ENCODE measurements at places on chromosomes 5 and 9.
A peak's percentile ranks its signal among the peaks of the same experiment; 100 is the strongest.

- DNase-seq = no peak
Measured at GRCh38 chr5:75828029-75828428, 110.8 kb upstream of the POC5 start.

DNA sequence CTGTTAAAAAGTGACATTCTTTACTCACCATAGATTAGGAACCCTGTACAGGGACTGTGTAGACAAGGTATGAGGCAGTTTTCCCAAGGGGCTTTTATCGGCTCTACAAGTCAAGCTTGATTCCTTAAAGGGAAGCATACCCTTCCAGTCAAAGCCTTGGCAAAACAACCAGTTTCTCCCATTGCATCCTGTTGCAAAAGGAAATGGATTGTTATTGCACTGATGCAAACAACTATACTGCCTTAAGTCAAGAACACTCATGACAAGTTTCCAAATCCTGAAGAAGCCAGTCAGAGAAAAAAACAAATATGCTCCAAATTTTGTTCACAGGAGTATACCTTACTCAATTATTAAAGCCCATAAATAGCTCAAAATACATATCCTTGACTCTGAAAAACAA, 67.5 kb downstream of the RGMB start:
- no peak for DNase-seq

GRCh38 chr5:87260604-87261192, 7.0 kb upstream of the RASA1 start:
- DNase-seq = peak; percentile 9

DNA sequence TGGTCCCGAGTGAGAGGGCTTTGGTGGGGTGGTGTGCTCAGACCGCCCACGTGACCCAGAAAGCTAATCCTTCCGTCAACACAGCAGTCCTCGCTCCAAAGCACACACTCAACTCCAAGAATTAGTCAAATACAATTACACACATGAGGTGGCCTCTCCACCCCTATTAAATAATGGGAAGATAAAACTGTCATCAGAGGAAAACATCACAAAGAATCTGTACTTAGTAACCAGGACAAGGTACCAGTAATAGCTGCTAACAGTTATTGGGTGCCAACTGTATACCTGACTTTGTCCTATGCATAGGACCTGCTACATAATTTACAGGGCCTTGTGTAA, 222.8 kb downstream of the HSPA4 start:
- DNase-seq = no peak

GRCh38 chr5:83509540-83509939, 38.0 kb downstream of the VCAN start:
- DNase-seq = no peak

GRCh38 chr5:96657068-96657467, 5.1 kb upstream of the CAST start:
- peak; percentile 78 for DNase-seq

GRCh38 chr9:117672369-117672768, 31.8 kb upstream of the TLR4 start:
- DNase-seq = no peak

- no peak for DNase-seq
Measured at GRCh38 chr5:176845392-176845713, 35.0 kb downstream of the UNC5A start.

DNA sequence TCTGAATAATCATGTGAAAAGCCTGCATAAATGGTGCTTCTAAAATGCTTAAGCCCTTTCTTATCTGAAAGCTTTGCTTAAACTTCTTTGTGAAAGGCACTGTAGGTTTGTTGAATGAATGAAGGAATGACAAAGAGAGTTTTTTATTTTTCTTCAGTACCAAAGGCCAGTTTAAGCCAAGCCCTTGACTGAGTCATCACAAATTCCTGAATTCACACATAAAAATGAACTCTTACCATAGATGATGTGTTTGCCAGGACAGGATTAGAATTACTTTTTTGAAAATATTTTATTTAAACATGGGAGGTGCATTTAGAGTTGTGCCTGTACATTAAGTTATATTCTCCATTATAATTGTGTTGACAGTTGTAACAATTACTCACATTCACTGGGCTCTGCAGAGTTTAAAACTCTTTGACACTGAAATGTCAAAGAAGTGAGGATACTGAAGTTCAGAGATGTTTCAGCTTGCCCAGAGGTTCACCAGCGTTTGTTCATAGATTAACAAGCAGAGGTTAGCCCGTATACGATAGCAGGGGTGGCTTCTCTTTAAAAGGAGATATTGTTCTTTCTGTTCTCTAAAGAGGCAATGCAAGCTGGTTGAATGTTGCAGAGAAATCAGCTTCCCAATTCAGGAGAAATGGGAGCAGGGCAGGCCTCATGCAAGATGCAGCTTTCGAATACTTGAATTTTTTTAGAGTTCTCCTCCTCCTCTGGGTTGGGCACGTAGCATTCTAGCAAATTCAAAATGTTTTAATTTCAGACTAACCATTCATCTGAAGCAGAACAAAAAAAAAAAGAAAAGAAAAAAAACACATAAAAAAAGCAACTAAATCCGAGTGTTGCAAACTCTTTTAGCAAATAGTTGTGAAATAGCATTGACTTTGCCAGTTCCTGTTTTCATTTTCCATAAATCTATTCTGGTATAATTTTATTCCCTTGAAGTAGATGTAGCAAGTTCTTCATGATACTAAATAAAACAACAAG, 358.7 kb upstream of the KLF4 start:
- DNase-seq = no peak

DNA sequence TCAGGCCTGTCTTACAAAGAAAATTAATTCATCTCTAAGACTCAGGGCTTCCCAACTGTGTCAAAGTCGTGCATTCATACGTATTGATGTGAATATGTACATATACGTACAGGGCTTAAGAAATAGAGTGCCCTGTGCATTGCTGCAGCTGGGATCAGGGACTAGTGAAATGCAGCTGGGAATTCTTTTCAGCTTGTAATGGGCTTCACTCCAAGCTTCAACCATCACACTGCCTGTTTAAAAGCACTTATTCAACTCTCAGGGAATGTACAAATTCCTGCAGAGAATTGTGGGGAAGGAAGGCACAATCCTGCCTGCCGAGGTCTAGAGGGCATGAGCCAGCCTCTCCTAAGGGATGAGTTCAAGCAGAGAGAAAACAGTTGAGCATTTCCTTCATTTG, 59.6 kb upstream of the MAN2A1 start:
- DNase-seq = no peak

DNA sequence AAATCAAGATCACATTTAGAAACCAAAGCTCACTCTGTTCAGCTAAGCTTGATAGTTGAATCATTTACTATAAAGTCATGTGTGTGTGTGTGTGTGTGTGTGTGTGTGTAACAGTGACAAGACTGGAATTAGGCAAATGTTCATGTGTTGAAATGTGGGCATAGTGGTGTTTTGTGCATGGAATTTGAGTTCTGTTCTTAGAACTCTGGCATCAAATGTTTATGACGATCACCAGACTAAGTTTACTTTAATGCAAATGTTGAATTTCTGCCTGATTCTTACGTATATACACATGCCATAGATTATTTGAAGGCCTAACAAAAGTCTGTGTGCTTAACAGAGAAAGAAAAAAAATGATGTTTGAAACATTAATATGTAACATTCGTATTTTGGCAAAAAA, 72.8 kb upstream of the COL5A1 start:
- DNase-seq = no peak

GRCh38 chr9:121455527-121456239, 44.0 kb downstream of the GGTA1 start:
- DNase-seq = peak; percentile 72

DNA sequence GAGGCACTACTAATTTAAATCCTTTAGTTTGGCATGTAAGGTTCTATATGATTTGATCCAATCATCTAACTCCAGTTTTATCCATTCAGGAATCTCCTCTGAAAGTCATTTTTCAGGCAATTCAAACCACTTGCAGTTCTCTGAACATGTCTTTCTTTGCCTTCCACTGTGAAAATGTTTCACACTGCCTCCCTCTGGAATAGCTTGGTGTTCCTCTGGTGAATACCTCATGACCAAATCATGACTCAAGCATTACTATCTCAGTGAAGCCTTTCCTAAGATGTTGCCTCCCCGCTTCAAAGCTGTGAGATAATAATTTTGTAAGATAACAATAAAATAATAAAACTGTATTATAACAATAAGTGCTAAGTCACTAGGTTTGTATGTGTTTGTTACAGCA, 981.1 kb downstream of the DTWD2 start:
- DNase-seq = no peak

- no peak for DNase-seq
Measured at GRCh38 chr9:23081377-23081776, 634.8 kb downstream of the DMRTA1 start.

GRCh38 chr5:10935536-10935935, 174.5 kb upstream of the DAP start:
- DNase-seq = no peak

DNA sequence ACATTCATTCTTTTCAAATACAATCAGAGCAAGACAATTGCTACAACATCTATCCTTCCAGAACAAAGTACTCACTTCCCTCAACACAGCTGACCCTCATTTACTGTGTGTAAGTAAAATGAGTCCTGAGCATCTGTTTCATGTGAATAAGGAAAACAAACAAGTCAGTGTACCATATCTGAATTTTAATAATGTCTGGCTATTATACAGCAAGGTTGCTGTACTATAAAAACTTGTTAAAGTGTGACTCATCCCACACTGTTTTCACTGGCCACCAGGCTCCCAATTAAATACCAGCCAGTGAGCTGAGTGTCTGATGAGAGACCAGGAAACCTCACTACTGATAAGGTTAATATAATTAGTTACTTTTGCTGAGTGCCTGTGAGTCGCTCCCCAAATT, 339.8 kb downstream of the AGTPBP1 start:
- DNase-seq = no peak

DNA sequence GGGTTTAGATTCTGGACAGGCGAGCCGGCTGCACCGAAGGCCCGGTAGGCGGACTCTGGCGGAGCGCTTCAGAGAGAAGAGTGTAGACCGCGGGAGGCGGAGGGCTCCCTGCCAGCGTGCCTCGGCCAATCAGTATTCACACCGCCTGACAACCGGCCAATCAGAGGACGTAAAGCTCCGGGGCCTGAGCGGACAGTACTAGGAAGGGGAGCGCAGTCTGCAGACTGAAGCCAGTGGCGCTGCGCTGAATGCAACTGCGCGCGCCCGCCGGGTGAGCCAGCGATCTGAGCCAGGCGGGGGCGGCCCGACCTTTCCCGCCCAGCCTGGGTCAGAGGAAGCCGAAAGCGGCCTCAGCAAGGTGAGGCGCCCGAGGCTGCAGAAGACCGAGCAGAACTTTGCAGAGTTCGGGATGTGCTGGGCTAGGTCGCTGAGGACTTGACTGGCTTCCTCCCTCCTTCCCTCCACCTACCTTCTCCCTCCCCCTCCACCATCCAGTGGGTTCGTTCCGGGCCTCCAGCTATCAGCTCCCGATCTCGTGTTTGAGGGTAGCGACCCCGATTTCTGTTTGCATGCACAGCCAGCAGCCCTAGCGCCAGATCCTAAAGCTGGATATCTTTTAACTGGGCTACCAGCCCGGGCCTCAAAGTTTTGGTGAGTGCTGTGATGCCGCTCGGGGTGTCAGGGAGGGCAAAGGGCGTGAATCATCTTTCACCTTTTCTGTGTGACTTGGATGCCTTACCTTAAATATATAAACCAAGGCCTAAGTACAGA, at the start of gene DMRT2:
DMRT2 (plus strand) TSS at position 233 of the 771 bp plus-strand sequence. CDS start 1,257 bp downstream, outside the sequence.
- DNase-seq = peak; percentile 37

DNA sequence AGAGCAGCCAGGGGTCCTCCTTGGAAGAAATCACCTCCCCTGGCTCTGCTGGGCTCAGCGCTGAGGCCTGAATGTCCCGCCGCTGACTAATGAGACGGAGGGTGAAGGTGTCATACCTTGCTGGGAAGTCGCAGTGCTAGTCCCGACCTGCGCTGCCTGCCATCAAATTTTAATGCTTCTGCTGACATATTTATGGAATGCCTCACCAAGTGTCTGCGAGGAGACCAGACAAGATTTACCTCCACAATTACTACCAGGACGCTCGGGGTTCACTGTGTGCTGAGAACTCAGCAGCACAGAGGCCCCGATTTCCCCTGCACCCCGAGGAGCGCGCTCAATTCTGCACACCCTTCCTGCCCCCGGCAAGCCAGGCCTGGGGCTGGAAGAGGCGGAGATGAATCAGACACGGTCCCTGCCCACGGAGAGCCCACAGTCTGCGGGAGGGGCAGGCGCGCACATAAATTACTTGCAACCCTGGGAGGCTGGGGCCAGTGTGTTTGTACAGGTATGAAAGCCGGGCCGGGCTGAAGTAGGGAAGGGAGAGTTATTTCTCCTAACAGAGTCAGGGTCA, 175.2 kb downstream of the PAX5 start:
- no peak for DNase-seq

DNA sequence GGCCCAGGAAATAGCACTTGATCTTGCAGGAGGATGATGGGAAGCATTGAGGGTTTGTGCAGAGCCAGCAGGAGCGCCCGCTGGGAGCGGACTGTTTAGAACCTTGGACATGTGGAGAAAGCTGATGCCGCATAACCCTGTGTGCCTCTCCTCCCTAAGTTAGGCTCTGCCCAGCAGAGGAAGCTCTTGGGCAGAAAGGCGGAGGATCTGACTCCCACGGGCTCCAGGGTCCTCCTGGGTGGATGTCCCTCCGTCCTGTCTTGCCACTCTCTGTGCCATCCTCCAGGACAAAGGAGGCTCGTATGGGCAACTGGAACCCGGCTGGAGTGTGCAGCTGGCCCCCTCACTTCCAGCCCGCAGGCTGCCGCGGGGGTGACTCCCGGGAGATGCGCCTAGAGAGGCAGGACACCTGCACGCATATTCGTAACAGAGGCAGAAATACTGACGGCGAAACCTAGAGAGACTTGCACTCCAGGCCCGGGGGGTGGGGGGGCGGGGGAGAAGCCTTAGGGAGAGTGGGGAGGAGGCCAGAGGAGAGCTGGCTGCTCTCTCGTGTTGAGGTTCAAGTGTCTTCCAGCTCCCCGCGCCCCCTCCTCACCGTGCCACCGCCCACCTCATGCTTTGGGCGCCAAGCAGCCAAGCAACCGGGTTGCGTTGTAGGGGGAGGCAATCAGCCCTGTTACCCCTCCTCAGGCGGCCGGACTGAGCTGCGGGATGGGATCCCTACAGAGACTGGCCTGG, 5.4 kb upstream of the FOXE1 start:
- no peak for DNase-seq

DNA sequence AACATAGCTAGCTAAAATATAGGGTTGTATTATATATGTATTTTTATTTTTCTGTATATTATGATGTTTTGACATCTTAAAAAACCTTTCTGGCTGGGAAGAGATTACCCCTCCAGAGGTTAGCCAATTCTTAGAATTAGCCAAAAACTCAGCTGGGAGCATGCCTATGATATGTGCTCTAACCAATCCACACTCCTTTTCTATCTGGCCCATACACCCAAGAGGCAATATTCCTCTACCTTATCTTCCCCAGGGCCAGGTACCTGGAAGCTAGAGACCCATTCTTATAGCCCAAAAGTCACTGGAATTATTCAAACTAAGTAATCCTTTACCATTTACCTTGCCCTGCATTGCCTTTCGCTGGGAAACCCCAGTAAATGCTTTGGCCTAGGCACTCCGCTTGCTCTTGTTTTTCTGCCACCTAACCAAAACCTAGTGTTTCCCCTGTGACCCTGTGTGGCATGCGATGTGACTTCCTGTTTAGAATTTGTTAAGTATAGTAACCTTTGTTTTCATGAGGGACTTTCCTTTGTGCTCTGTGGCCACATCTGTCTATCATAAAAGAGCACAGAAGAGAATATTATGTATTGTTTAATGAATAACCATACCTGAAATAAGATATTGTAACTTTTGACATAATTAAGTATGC, 37.4 kb downstream of the CSNK1G3 start:
- DNase-seq = no peak

GRCh38 chr5:96024683-96025475, 63.2 kb upstream of the ELL2 start:
- no peak for DNase-seq

Measured in hematopoietic multipotent progenitor cell treated with erythropoietin and hydrocortisone succinate and interleukin-3 and kit ligand, for 8 days (in vitro differentiated cells).